ENCODE measurements at places on chromosomes 5 and 9.
A peak's percentile ranks its signal among the peaks of the same experiment; 100 is the strongest.

- no peaks in the 10 kb centered on the region for H3K4me1 ChIP-seq
- no peaks in the 10 kb centered on the region for H3K36me3 ChIP-seq
- no peak overlapping the region for H3K27ac ChIP-seq
- DNase-seq: no peak
- H3K4me3 ChIP-seq: no peak overlapping the region
These were observed 429.1 kb upstream of the IRX4 start for GRCh38 chr5:2311851-2312250.

DNA sequence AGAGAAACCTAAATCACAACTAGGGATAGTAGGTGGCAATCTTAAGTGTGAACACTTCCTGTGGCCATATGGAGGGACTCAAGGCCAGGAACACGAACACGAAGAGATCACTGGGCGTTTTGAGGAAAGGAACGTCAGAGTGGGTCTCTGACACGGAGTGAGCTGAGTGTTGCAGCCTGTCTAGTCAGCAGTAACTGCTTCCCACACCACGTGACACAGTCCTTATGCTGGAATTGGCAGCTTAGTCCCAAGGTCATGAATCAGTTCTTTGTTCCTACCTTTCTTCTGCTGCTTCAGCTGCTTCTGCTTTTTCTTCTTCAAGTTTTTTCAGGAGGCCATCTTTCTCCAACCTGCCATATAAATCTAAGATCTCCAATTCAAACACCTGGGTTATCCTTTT, 18.2 kb downstream of the SPACA9 start:
- H3K4me3 ChIP-seq: no peak overlapping the region
- H3K4me1 ChIP-seq: peaks cover 22% of the 10 kb centered on the region
- H3K27me3 ChIP-seq: no peaks in the 10 kb centered on the region
- H3K27ac ChIP-seq: no peak overlapping the region
- DNase-seq: no peak

- H3K27me3 ChIP-seq: no peaks in the 10 kb centered on the region
- peaks cover 11% of the 10 kb centered on the region for H3K4me1 ChIP-seq
- H3K4me3 ChIP-seq: no peak overlapping the region
- H3K36me3 ChIP-seq: peaks cover 41% of the 10 kb centered on the region
- no peak for DNase-seq
These were observed 3.4 kb downstream of the BRD3OS start for GRCh38 chr9:134028575-134029247.

GRCh38 chr5:78129597-78129996, 164.9 kb downstream of the AP3B1 start:
- DNase-seq: no peak
- H3K4me1 ChIP-seq: no peaks in the 10 kb centered on the region
- H3K27me3 ChIP-seq: no peaks in the 10 kb centered on the region
- H3K36me3 ChIP-seq: peaks cover 19% of the 10 kb centered on the region

- no peak overlapping the region for H3K4me3 ChIP-seq
- H3K27me3 ChIP-seq: no peaks in the 10 kb centered on the region
- H3K4me1 ChIP-seq: peaks cover 20% of the 10 kb centered on the region
- no peaks in the 10 kb centered on the region for H3K36me3 ChIP-seq
- DNase-seq: no peak
These were observed 22.1 kb upstream of the UBAP2 start for GRCh38 chr9:34070606-34071324.

- DNase-seq: peak; percentile 80
- H3K36me3 ChIP-seq: no peaks in the 10 kb centered on the region
- peak overlapping the region; percentile 56 for H3K4me3 ChIP-seq
- H3K27ac ChIP-seq: peak overlapping the region; percentile 61
These were observed 226.9 kb downstream of the SMARCA2 start for GRCh38 chr9:2241836-2242741.

DNA sequence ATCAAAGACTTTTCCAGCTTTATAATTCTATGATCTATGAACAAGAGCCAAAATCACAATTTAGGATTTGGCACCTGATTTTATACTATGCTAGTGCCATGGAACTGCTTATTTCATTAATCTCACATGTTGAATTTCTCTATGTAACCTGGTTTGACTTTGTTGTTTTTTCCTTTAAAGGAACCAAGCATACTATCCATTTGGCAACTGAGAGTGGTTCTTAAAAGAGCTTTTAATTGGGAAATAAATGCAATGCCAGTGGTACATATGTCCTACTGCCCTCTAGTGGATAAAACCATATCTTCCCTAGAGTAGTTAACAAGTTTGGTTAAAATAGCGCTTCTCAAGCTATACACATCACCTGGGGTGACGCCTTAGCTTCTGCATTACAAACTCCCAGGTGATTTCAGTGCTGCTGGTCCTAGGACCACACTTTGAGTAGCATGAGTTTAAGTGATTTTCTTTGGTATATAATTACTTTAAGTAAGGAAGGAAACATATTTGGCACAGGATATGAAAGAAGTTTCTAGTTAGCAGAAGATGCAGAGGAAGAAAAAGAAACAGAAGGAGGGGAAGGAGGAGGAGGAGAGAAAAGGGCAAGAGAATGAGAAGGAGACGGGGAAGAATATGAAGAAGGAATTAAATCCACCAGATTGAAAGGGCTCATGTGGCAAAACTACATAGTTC, 56.8 kb downstream of the FGF10 start:
- no peak for DNase-seq
- no peaks in the 10 kb centered on the region for H3K27me3 ChIP-seq
- no peak overlapping the region for H3K27ac ChIP-seq
- no peaks in the 10 kb centered on the region for H3K36me3 ChIP-seq

DNA sequence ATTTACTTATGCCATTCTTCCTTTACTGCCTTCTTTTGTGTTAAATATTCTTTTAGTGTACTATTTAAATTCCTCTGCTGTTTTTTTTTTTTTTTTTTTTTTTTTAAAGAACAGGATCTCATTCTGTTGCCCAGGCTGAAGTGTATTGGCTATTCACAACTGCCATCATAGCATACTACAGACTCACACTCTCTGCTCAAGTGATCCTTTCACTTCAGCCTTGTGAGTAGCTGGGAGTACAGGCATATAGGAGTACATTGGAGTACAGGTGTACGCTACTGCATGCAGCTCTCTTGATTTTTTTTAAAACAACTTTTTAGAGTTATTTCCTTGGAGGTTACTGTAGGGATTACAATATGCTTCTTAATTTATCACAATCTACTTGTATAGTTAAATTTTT, 56.1 kb downstream of the NIPBL start:
- no peak overlapping the region for H3K27ac ChIP-seq
- no peak for DNase-seq
- no peak overlapping the region for H3K4me3 ChIP-seq
- H3K27me3 ChIP-seq: no peaks in the 10 kb centered on the region
- H3K4me1 ChIP-seq: peaks cover 9% of the 10 kb centered on the region
- no peaks in the 10 kb centered on the region for H3K36me3 ChIP-seq

- no peak overlapping the region for H3K27ac ChIP-seq
- no peak for DNase-seq
- no peak overlapping the region for H3K4me3 ChIP-seq
- H3K36me3 ChIP-seq: no peaks in the 10 kb centered on the region
- no peaks in the 10 kb centered on the region for H3K4me1 ChIP-seq
These were observed 89.2 kb upstream of the PTCH1 start for GRCh38 chr9:95605816-95606488.

DNA sequence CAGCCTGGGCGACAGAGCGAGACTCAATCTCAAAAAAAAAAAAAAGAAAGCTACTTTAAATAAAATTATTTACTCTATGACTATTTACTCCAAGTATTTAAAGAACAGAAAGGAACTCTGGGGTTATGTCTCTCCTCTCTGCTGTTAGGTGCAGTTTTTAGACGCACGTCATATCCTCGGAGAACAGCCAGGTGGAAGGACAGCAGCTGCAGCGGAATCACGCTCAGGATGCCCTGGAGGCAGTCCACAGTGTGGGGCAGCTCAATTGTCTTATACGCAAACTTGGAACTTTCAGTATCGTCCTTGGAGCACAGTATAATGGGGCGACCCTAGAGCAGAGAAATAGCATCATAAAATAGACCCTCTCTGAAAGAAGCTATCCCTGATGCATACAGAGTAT, 10.4 kb upstream of the MAPK9 start:
- H3K36me3 ChIP-seq: peaks cover 11% of the 10 kb centered on the region
- H3K4me1 ChIP-seq: no peaks in the 10 kb centered on the region
- DNase-seq: no peak
- no peak overlapping the region for H3K4me3 ChIP-seq

Measured in lower lobe of right lung (tissue), 2 donors.